ENCODE measurements at places on chromosomes 1 and 21. TPM values are rescaled to one million over a fixed set of nuclear protein-coding genes. Genes with fewer than 3 reads are reported as not detected.
A peak's percentile ranks its signal among the peaks of the same experiment; 100 is the strongest.

DNA sequence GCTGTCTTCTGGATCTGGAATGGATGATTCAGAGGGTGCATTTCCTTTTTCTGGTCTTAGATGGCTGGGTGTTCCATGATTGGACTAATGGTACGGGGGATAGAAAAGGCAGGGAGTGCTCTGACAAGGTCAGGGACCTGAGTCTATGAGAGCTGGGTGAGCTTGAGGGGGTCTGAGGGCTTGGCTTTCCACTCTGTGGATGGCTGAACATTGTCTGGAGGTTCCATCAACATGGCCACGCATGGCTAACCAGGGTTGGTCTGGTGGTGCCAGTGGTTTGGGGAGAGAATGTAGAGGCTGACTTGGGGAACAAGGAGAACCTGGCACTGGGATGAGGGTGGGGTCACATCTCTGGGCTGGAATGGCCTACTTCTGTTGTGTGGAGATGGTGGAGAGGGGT, 41.5 kb upstream of the TSPAN2 start:
- DNase-seq: no peak

DNA sequence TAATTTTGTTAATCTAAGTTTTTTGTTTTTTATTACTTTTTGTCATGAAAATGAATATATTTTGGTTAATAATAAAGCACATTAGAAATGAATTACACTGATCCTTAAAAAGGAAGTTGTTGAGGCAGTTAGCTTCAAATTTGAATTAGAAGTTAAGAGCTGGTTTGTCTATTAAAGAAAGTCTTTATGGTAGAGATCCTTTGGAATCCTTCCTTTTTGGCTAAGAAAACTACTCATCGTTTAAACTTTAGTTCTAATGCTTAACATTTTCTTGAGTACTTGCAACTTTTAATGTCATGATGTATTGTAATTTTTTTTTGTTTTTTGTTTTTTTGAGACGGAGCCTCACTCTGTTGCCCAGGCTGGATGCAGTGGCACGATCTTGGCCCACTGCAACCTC, 2.4 kb downstream of the PTBP2 start:
- DNase-seq: no peak

GRCh38 chr1:7596126-7596965, 174.8 kb upstream of the VAMP3 start:
- no peak for DNase-seq

GRCh38 chr1:226990133-226990716, 50.1 kb downstream of the COQ8A start:
- no peak for DNase-seq

GRCh38 chr1:9865724-9866123, 42.0 kb upstream of the CLSTN1 start:
- DNase-seq: no peak

- DNase-seq: peak; percentile 12
Observed at GRCh38 chr1:82485591-82486369, 685.0 kb downstream of the ADGRL2 start.

- DNase-seq: peak; percentile 88
Observed at GRCh38 chr1:234486858-234487840, 8.2 kb upstream of the TARBP1 start.

- DNase-seq: peak; percentile 57
Observed at GRCh38 chr1:6475381-6476133, 9.6 kb upstream of the TNFRSF25 start.

- DNase-seq: peak; percentile 40
Observed at GRCh38 chr1:244665771-244666217, 12.9 kb downstream of the DESI2 start.

GRCh38 chr21:44427241-44428120, 27.8 kb upstream of the LRRC3 start:
- no peak for DNase-seq

LIN28A gene
- not detected for total RNA-seq

RIPK4 gene
- total RNA-seq: 1.0 TPM

ANKRD34A gene
- total RNA-seq: 0.25 TPM

SYNJ1 gene
- total RNA-seq: 9.4 TPM

HLCS gene
- 42.5 TPM for total RNA-seq

Data from GM23248 (cell line).